ENCODE measurements at places on chromosomes 5 and 9.
A peak's percentile ranks its signal among the peaks of the same experiment; 100 is the strongest.

DNA sequence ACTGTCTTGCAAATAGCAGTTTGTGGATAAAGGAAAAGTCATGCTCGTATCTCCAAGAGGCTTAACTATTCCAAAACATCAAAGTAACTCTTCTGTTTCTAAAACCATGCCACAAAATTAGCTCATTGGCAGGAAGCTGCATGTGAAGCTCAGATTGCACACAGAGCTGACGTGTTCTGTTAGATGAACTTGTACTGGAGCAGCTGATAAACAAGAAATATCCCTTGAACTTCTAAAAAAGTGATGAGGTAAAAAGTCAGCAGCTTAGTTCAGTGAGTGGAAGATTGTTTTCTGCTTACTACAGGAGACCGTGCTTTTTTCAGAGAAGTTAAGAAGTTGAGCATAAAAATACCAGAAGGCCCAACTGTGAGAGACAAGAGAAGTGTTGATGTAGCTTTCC, 113.2 kb downstream of the SLC12A2 start:
- DNase-seq, result no peak

GRCh38 chr9:116952436-116952810, 265.3 kb downstream of the TRIM32 start:
- DNase-seq, result no peak

DNA sequence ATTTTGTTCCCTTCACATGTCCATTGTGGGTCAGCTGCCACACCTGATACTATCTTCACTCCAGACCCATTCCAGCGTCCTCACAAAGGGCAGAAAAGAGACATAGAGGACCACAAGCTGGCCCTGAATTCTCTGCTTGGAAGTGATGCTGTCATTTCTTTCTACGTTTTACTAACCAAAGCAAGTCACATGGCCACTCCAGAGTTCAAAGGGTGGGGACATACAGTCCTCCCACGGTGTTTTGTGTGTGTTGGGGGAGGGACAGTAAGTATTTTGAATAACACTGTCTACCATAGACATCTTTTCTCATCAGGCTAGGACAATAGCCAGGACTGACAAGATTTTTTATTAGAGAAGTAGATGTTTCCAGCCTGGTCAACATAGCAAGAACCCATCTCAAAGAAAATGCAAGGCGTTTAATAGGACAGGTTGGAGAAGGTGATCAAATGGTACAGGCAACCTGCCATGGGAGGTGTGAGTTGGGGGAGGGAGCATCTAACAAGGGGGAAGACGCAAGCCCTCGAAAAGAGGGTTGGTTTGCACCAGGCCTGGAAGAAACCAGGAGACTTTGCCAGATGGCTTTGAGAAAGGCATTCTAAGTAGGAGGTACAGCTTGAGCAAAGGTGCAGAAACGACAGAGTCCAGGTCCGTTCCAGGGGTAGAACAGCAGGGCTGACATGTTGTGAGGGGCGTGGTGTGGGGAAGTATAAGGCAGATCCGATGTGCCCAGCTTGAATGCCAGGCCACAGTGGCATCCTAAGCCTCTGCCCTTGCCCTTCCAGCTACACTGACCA, 11.3 kb upstream of the GLIPR2 start:
- DNase-seq, result no peak

DNA sequence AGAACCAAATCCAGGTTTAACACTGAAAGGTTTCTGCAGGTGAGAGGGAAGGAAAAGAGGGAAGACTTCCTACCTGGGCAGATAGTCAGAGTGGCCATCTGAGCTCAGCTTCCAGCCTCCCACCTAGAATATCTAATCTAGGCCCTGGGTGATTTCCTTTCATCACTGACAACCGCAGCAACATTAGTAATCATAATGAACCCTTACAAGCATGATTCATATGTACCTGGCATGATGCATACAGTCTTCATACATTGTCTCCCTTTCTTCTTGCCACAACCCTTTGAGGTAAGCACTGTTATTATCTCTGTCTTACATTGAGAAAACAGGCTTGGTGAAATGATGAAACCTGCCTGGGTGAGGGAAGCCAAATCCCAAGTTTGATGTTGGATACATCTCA, 13.5 kb downstream of the AFAP1L1 start:
- DNase-seq, result no peak

DNA sequence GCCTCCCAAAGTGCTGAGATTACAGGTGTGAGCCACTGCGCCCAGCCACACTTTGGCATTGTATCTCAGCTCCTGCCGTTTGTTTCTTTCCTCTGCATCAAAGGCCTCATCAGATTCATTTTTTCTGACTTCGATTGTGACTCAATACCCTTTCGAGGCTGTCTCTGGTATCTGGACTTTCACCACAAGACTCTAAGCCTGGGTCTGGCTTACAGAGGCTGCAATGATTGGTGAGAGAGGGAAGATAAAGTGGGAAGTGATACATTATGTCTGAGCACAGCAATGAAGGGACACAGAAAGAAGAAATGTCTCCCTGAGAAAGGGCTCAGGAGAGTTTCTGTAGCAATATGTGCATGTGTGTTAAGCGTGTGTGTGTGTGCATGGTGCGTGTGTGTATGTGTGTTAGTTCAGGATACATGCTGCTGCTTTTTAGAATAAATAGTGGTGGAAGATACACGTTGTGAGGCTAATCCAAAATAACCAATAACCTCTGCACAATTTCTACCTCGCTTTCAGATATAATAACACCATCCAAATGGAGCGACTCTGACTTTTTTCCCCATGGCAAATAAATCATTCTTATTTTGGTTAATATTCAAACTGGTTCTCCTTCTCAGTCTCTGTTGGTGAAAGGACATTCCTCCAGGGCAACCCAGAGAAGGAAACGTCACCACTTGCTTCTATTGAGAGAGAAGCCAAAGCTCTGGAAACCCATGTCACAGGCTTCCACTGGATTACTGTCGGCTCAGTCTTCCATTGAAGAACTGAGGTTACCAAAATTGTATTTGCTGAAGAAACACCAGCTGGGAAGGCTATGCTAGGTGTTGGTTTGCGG, 8.1 kb upstream of the DAB2 start:
- DNase-seq, result no peak

GRCh38 chr5:160423099-160423498, 1.4 kb downstream of the PTTG1 start:
- DNase-seq, result no peak

DNA sequence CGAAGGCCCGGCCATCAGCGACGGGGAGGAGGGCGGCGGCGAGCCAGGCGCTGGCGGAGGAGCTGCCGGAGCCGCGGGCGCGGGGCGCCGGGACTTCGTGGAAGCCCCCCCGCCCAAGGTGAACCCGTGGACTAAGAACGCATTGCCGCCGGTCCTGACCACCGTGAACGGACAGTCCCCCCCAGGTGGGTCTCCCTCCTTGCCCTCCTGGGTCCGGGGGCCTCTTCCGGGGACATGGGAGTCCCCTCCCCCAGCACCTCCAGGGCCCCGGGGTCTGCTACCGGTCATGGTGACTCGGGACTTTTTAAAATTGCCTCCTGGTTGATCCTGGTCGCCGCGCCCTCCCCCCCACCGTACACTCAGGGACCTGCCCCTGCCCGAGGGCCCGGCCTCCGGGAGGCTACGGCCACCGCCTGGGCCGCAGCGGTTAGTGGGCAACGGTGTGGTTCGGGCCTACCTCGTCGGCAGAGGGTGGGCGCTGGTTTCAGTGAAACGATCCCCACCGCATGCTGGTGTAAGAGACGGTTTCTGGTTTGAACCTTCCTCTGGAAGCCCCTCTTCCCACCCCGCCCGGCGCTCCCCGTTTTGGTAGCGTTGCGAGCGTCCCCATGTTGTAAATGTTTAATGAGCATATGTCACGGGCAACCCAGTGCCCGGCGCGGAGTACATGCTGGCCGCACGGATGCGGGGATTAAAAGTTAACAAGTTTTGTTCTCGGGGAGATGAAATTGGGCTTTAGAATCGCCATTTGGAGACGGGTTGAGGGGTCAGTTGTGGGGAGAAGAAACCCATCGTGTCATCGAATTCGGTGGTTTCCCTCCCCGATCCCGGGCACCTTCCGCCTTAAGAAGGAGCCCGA, 1.1 kb downstream of the LARP1 start:
- peak; percentile 45 for DNase-seq

- no peak for DNase-seq
Observed at GRCh38 chr5:75089137-75089536, 36.8 kb upstream of the GCNT4 start.

- no peak for DNase-seq
Observed at GRCh38 chr5:112594941-112595340, 142.7 kb upstream of the APC start.

- no peak for DNase-seq
Observed at GRCh38 chr5:143334903-143335302, 68.6 kb downstream of the NR3C1 start.

- no peak for DNase-seq
Observed at GRCh38 chr5:54362434-54362833, 52.1 kb upstream of the ARL15 start.

GRCh38 chr5:45521067-45521466, 175.1 kb downstream of the HCN1 start:
- DNase-seq, result peak; percentile 68

Measured in brain (organoid and tissue), 16 donors.